ENCODE measurements at places on chromosomes 11 and 22.

- no peak for DNase-seq
Observed at GRCh38 chr11:24793479-24793878, 296.6 kb downstream of the LUZP2 start.

DNA sequence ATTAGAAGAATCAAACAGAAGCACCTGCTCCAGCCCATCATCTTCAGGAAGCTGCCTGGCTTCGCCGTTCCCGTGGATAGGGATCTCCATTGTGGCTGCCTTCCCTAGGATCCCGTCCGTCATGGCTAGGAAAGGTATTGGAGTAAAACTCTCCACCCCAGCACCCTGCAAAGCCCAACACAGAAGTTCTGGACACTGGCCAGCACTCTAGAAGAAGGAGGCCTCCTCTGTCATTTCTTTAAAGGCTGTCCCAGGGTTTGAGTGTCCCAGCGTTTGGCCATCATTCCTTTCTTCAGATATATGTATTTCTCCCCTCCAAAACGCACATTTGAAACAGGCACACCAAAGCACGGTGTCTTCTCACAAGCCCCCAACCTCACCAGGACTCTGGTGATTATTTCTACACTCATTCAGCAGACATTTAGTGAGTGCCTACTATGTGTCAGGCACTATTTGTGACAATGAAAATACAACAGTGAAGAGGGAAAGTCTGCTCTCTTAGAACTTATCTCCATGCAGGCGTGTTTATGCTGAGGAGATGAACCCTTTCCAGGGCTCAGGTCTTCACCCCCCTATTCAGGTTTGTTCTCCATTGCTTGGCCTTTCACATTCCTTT, 724 bp downstream of the ARFIP2 start:
- DNase-seq = no peak

DNA sequence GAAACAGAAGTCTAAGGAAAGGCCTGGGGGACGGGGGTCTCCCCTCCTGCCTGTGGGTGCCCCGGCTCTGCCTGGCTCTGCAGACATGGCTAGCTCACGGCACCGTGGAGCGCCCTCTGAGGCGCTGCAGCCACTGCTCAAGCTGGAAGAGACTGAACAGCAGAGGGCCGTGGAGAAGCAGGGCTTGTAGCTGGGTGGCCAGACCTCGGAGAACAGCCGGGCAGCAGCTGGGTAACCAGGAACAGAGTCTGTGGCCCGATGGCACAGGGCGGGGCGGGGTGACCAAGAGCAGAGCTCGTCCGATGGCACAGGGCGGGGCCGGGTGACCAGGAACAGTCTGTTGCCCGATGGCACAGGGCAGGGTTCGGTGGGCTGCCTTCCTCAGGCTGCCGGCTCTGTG, 18.1 kb downstream of the RNH1 start:
- DNase-seq = peak; percentile 24

DNA sequence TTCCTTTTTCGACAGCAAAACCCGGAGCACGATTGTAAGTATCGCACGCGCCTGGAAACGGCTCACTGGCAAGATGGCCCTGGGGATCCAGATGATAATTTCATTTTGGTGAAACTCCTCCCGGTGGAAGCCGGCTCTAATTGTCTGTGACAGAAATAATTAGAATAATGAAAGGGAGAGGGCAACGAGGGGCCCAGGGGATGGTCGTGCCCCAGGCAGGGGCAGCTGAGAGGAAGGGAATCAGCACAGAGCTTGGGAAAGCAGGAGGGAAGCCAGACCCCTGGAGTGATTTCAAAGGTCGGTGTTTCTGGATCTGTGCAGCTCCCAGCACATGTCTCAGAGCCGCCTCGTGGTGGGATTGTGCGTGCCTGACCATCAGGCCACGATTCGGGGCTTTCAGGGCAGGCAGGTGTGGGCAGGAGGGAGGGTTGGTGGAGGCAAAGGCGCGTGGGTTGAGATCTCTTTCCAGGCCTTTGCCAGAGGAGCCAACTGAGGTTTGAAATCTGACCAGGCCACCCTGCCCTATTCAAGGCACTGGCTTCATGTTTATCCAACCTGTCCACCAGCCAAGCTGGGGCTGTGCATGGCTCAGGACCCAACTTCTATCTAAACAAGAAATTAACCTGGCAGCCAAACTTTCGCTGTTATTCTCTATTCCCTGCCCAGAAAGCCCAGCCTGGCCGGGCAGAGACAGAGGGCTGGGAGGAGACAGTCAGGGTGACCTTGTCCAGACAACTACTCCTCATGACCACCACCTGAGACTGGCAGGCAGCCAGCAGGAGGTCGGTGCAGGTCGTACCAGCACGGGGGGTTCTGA, 27.8 kb downstream of the ANO1 start:
- no peak for DNase-seq

DNA sequence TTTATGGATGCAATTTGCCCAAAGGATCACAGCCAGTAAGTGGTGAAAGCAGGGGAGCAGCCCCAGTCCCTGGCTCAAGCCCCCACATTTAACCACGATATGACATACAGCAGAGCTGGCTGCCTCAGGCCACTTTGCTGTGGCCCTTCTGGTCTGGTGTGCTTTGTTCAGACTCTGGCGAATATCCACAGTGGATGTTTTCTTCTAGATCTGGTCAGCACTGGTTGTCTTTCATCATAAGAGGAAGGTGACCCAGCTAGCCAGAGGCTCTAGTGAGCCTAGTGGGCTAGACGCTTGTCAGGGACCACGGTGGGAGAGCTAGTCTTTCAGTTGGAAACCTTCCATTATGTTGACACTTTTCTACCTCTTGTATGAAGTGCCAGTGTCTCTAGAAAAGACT, 42.5 kb downstream of the DGCR2 start:
- no peak for DNase-seq

GRCh38 chr22:32692371-32692770, 109.1 kb upstream of the TIMP3 start:
- no peak for DNase-seq

DNA sequence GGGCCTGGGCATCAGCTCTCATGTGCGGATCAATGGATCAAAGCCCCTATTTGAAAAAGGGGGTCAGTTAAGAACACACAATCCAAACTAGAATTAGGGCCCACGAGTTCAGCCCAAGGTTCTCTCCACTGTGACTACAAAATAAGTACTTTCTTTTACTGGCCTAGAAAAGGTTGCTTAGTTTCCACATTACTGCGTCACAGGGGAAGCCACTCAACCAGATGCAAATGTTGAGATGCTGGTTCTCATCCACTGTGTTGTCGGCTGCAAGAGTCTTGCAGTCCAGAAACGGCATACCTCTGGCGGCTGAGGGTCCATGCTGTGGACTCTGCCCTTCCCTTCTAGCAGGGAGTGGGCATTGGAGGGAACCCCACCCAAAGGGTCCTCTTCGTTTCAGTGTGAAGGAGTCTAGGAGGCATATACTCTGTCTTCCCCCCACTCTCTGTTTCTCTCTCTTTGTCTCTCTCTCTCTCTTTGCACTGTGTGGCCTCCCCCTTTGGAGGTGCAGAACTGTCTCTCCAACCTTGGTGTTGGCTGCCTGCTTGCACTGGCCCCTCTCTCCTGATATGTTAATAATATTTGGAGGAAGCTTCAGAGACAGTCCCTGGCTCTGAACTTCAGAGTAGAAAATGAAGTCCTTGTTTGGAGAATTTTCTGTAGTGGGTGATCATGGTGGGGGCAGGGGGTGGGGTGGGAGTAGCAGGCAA, 99.0 kb upstream of the NNMT start:
- DNase-seq = no peak

DNA sequence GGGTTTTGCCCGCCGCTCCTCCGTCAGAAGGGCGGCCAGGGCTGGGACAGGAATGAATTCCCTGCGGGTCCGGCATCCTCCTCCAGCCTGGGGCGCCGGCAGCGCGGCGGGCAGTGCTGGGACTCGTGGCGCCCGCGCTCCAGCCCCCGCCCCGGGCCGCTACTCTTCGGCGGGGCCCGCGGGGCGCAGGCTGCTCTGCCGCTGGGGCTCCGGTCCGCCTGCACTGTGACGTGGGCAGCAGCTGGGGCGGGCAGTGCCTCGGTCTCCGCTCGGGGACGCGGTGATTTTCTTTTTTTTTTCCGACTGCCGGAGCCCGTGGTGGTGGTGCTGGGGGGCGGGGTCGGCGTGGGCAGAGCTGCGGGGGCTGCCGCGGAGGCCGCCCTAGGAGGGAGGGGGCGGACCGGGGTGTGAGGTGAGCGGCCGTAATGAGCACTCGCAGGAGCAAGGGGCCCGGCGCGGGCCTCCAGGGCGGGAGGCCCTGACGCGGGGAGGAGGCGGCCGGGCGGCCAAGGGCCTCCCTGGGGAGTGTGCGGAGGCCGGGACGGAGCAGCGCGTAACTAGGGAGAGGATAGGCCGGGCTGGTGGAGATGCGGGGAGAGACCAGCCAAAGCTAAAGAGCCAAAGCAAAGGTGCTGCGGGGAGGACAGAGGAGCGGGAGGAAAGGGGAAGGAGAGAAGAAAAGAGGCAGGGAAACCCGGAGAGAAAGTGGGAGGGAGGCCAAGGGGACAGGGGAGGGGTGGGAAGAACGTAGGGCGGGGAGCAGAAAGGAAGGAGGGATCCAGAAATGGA, 73.3 kb upstream of the ZBED5 start:
- DNase-seq = peak; percentile 68

GRCh38 chr11:83467837-83468236, 181.7 kb upstream of the CCDC90B start:
- no peak for DNase-seq

GRCh38 chr11:40387240-40387980, 1072.0 kb downstream of the LRRC4C start:
- DNase-seq = no peak

GRCh38 chr11:15923183-15923582, 433.2 kb downstream of the SOX6 start:
- DNase-seq = no peak

GRCh38 chr11:72753341-72754148, 1.3 kb upstream of the ARAP1 start:
- no peak for DNase-seq

- DNase-seq = no peak
Observed at GRCh38 chr11:95459291-95460042, 228.5 kb upstream of the SESN3 start.

DNA sequence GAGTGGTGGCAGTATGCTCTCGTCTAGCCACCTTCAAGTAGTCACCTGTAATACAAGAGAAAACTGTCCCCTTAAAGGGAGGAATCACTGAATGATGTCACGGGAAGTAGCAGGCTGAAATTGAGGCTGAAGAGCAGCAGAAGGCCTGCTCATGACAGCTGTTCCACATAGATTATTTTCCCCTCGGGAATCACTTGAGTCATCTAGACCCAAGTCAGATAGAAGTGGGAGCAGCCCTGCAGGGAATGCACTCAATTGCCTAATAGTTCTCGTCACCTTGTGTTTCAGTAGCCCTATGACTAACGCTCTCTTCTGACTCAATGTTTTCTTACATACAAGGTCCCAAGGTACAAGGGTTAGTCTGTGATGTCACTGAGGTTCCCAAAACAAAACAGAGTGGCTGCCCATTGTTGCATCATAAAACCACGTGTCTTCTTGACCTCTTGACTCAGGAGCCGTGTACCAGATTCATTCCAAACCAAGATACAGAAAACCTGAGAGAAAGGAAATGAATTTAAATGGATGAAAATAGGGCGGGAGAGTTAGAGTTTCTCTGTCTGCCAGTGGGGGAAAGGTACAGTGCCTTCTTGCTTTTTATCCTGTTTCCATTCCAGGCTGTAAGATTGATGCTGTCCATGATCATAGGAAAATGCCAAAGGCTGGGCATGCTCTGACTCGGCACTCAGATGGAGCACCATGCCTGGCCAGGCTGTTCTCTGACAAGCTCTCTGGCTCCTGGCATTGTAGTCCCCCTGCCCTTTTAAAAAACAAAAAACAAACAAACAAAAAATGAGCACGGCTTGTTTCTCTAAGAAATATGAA, 21.6 kb upstream of the C11orf96 start:
- no peak for DNase-seq

DNA sequence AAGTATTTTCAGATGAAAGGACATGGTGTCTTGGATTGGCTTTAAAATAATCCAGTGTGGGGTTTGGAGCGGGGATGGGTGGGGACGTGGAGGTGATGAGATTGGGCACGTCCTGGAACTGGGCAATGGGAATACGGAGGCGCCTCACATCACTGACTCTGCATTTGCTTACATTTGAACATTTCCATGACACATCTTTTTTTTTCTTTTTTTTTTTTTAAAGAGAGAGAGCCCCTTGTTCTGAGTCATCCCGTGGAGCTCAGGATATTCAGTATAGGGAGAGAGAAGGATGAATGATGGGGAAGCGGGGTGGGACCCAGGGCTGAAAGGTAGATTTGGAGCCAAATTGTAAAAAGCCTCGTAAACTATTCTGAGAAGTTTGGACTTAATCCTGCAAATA, 142.7 kb downstream of the FBXO7 start:
- DNase-seq = no peak

DNA sequence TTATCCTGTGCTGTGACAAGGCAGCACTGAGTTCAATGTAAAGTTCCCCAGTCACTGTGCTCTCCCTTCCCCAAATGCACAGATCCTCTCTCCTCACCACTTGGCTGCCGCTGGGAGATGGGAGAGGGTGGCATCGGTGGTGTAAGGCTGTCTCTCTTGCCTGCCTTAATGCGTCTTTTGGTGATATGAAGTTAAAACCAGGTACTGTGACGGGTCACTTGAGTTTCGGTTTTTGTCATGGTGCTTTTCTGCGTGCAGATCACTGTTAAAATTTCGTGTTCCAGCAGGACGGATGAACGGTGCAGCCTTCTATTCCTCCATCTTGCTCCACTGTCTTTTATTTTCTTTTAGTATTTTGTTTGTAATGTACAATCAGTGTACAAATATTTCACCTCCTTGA, 18.6 kb downstream of the GLB1L2 start:
- DNase-seq = no peak

- DNase-seq = peak; percentile 46
Observed at GRCh38 chr11:111283945-111284481, 14.3 kb upstream of the POU2AF3 start.

DNA sequence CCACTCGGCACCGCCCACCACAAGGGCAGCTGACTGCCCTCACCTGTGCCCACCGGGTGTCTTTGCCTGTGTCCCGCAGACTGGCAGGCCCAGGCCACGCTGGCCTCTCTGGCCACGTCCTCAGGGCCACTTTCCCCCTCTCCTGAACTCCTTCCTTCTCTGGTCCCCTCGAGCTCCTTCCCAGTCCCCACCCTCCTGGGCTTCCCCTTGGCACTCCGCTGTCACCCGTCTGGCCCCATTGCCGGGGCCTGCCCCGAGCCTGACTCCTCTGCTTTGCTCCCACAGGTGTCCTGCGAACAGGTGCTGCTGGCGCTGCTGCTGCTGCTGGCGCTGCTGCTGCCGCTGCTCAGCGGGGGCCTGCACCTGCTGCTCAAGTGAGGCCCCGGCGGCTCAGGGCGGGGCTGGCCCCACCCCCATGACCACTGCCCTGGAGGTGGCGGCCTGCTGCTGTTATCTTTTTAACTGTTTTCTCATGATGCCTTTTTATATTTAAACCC, 14.2 kb downstream of the MCAT start:
- no peak for DNase-seq

- DNase-seq = no peak
Observed at GRCh38 chr11:96187822-96188221, 155.2 kb downstream of the MAML2 start.

DNA sequence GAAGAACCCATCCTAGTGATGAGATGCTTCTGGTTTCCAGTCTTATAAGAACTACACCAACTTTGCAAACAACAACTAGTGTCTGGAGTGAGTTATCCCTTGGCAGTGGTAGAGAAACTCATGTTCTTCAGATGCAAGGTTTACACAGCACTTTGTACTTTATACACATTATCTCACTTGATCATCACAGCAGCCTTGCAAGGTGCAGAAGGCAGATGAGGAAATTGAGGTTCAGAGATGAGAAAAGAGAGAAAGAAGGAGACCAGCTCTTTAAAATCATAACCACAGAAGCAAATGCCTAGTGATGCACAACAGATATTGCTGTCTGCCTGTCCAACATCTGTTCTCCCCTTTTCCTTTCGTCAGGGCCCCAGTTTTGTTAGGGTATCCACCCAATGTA, 16.7 kb upstream of the CD44 start:
- no peak for DNase-seq
